ENCODE measurements at places on chromosomes 4 and X. TPM values are rescaled to one million over a fixed set of nuclear protein-coding genes. Genes with fewer than 3 reads are reported as not detected.
A peak's percentile ranks its signal among the peaks of the same experiment; 100 is the strongest.

- DNase-seq = no peak
These were observed 79.1 kb downstream of the NYX start for GRCh38 chrX:41526271-41526670.

- no peak for DNase-seq
These were observed 117.4 kb downstream of the DIPK2B start for GRCh38 chrX:45083314-45083713.

- DNase-seq = peak; percentile 62
These were observed 762 bp downstream of the PIGA start for GRCh38 chrX:15334561-15334960.

Gene GPR119
- total RNA-seq = not detected

DNA sequence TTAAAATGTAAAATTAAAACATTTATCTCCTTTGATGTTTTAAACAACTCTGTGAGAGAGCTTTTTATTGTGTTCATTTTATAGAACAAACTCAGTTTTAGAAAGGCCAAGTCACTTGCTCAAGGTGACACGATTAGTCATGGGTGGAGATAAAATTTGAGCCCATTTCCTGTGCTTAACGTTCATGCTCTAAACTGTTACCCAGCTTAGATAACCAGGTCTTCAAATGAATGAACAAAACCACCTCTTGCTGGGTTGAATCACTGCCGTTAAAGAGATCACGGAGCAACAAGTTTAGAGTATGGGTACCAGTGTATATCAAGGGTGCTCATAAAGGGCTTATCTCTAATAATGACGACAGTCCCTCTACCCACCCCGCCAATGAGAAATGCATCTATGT lies 10.2 kb upstream of the CASK start:
- DNase-seq = peak; percentile 38

DNA sequence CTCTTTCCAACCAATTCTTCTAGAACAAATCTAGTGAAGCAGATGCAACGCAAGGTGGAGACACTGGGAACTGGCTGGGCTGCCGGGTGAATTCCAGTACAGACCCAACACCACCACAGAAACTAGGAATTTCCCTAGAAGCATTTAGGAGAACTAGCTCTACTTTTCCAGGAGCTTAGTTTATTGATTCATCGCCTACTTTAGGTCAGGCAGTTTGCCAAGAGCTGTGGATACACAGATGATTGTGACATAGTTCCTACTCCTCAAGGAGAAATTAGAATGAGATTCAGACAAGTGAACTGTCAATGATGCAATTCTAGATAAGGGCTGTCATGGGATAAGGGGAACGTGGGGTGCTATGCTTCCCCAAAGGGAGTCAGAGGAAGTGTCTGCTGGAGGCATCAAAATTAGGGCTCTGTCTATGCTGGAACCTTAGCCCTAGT lies 350.0 kb downstream of the CAMK2D start:
- DNase-seq = no peak

Gene REPS2
- total RNA-seq = 9.2 TPM

DNA sequence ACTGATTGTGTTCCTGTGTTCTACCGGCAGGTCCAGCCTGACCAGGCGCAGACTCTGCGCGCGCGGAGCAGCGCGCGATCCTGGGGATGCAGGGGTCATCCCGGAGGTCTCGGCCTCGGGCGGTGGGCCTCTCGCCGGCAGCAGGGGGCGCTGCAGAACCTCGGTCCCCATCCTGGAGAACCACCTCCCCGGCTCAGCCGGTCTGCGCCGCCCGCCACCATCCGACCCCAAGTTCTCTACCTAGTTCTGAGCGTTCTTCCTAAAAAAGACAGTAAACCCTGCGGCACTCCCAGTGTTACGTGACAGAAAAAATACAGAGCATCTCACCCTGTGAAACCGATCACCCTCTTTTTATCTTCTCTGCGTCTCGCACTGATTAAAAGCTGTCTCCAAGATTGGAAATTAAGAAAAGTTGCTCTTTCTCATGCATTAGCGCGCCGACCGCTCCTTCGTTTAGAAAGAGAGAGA lies 1.6 kb downstream of the TRPC3 start:
- peak; percentile 89 for DNase-seq

Gene ZMAT1
- total RNA-seq = 13.5 TPM

DNA sequence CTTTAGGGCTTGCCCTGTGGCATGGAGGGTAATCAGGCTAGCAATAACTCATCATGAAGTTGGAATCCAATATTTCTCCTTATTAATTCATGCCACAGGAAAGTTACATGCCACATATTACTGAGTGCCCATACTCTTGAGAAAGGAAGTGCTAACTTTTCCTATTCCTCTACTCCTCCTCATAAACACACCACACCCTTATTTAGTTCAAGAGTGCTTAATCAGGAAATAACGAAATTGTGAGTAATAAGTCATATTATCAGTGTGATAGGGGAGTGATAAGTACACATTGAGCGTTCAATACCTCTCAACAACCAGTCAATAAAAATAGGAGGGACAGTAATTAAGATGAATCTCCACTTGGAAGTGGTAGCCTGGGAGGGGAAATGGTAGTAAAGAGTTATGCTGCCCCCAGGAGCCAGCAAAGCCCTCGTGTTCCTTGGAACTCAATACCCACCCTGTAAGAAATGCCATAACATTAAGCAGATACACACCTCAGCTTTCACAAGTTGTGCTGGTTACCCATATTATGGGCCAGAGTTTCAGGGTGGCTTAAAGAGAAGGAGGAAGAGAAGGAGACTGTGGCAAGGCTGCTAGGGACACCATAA lies 410.0 kb upstream of the NR3C2 start:
- DNase-seq = no peak

DNA sequence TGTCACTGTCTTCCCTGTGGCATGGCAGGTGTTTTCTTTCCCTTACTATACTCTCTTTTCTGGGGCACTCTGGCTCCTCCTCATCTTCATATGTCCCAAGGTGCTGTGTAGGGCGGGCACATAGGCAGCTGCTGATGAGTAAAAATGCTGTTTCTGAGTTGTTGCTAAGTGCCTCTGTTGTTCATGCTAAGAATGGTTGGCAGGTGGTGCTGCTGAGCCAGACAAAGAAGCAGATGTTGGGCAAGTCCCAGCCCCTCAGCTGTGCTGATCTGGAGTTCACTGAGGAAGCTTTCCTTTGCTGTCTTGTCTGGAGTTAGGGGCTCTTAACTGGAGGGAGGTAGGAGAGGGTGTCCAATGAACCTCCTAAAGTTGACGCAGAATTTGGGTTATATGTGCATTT lies 40.6 kb downstream of the HADH start:
- DNase-seq = no peak

- no peak for DNase-seq
These were observed 10.4 kb upstream of the DCLK2 start for GRCh38 chr4:150067859-150068258.

DNA sequence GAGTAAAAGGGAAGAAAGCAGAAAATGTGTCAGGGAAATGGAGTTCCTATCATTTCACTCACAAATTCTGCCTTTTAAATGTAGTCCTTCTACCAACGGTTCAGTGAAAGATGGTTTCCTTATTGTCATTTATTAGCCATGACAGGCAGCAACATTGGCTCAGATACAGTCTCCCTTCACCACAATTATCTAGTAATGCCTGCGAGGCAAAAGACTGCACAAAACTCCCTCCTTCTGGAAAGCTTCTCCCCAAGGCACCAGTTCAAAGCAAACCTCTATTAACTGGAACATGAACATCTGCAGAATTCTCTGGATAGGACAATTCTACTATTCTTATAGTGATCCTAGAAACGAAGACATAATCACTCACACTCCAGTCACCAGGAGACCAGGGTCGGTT lies 28.3 kb downstream of the DCTD start:
- DNase-seq = no peak

Measured in natural killer cell (primary cell).